ENCODE measurements at places on chromosomes 7 and 10.
A peak's percentile ranks its signal among the peaks of the same experiment; 100 is the strongest.

DNA sequence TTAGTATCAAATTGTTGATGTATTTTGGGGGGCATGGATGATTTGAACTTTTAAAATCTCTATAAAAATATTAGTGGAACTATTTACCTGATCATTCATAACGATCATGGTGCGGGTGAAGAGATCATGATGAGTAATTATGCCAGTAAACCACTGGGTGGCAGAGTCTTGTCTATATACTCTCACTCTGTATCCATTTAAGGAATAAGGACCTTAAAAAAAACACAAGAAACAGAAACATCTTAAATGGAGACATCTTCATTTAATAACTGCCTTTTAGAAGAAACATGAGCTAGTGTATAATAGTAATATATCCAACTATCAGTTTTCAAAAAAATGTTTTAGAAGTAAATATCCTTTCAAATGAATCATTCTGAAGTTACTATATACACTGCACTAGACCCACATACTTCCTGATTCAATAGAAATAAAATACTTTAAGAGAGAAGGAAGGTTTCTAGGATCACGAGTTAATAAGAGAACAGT lies 84.0 kb downstream of the NRBF2 start:
- no peak for DNase-seq
- H3K4me1 ChIP-seq = peaks cover 60% of the 10 kb centered on the region
- no peak overlapping the region for H3K4me3 ChIP-seq
- peaks cover 40% of the 10 kb centered on the region for H3K36me3 ChIP-seq

GRCh38 chr7:1611708-1612241 lies 41.9 kb upstream of the PSMG3 start:
- no peak for DNase-seq
- H3K36me3 ChIP-seq = no peaks in the 10 kb centered on the region
- peaks cover 23% of the 10 kb centered on the region for H3K27me3 ChIP-seq
- no peak overlapping the region for H3K27ac ChIP-seq
- H3K4me3 ChIP-seq = no peak overlapping the region

DNA sequence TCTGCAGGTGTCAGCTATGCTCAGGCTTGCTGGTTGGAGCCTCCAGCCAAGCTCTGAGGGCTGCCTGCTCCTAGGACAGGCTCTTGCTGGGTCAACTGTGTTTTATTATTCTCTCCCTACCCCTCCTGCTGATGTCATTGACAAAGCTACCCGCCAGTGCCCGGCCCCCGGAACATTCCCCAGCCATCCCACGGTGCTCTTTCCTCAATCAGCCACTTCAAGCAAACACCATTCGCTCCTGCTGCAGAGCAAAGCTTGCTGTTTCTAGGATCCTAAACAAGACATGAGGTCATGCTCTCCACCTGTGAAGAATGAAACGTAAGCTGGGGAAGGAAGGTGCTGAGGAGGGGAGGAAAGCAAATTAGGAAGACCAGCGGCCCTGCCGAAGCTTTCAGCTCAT lies 2.1 kb upstream of the C10orf71 start:
- DNase-seq = no peak
- H3K4me1 ChIP-seq = peaks cover 23% of the 10 kb centered on the region
- no peak overlapping the region for H3K27ac ChIP-seq
- no peaks in the 10 kb centered on the region for H3K36me3 ChIP-seq

- H3K27ac ChIP-seq = no peak overlapping the region
- H3K4me1 ChIP-seq = no peaks in the 10 kb centered on the region
- H3K4me3 ChIP-seq = no peak overlapping the region
- no peak for DNase-seq
- H3K27me3 ChIP-seq = peaks cover 2% of the 10 kb centered on the region
- H3K36me3 ChIP-seq = no peaks in the 10 kb centered on the region
These were observed 132.6 kb downstream of the CUL2 start for GRCh38 chr10:34957531-34957930.

GRCh38 chr10:129511758-129512157 lies 44.7 kb downstream of the MGMT start:
- H3K27me3 ChIP-seq = no peaks in the 10 kb centered on the region
- no peak overlapping the region for H3K27ac ChIP-seq
- no peak for DNase-seq
- peaks cover 6% of the 10 kb centered on the region for H3K36me3 ChIP-seq
- H3K4me1 ChIP-seq = peaks cover 17% of the 10 kb centered on the region
- H3K4me3 ChIP-seq = no peak overlapping the region

- no peak overlapping the region for H3K27ac ChIP-seq
- H3K4me1 ChIP-seq = no peaks in the 10 kb centered on the region
- DNase-seq = no peak
- no peak overlapping the region for H3K4me3 ChIP-seq
- H3K36me3 ChIP-seq = no peaks in the 10 kb centered on the region
- no peaks in the 10 kb centered on the region for H3K27me3 ChIP-seq
These were observed 289.2 kb downstream of the TCERG1L start for GRCh38 chr10:131022369-131022768.

DNA sequence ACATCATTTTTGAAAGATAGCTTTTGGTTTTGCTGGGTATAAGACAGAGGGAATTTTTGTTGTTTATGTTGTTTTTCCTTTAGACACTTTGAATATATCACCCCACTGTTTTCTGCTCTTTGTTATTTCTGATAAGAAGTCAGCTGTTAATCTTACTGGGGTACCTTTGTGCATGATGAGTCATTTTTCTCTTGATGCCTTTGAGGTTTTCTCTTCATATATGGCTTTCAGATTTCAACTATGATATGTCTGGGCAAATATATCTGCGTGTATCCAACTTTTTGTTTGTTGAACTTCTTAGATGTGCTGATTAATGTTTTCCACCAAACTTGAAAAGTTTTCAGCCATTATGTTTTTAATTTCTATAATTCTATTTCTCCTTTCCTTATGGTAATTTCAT lies 208.6 kb upstream of the TMEM72 start:
- H3K4me3 ChIP-seq = no peak overlapping the region
- H3K36me3 ChIP-seq = no peaks in the 10 kb centered on the region
- DNase-seq = no peak
- peaks cover 7% of the 10 kb centered on the region for H3K27me3 ChIP-seq

GRCh38 chr7:150784120-150784736 lies 15.9 kb downstream of the TMEM176B start:
- DNase-seq = no peak
- no peak overlapping the region for H3K4me3 ChIP-seq
- H3K4me1 ChIP-seq = peaks cover 7% of the 10 kb centered on the region
- H3K36me3 ChIP-seq = no peaks in the 10 kb centered on the region
- H3K27ac ChIP-seq = no peak overlapping the region
- peaks cover 20% of the 10 kb centered on the region for H3K27me3 ChIP-seq

DNA sequence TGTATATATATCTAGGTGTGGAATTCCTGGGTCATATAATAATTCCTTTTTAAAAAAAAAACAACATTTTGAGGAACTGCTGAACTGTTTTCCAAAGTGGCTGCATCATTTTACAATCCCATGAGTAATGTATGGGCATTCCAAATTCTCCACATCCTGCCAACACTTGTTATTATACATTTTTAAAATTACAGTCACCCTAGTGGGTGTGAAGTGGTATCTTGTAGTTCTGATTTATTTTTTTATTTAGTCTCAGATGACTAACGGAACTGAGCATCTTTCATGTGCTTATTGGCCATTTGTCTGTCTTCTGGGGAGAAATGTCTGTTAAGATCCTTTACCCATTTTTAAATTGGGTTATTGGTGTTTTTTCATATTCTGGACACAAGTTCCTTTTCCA lies 12.0 kb upstream of the KLHL7 start:
- H3K27ac ChIP-seq = no peak overlapping the region
- no peak overlapping the region for H3K4me3 ChIP-seq
- peaks cover 2% of the 10 kb centered on the region for H3K27me3 ChIP-seq
- no peak for DNase-seq
- H3K36me3 ChIP-seq = no peaks in the 10 kb centered on the region

DNA sequence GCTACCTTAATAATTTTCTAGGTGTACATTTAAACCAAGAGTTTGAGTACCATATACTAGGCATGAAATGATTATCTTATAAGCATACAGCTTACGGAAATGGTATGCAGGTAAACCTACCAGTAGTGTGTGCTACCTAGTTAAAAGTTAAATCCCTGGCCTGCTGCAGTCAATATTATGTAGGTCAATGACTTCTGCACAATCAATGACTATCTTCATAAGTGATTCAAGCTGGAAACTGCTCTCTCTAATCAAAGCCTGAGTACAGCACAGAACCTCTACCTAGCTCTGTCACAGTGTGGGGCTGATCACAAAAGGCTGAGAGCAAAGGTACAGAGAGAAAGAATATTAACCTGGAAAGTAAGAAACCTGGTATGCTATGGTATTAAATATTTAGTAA lies 733.7 kb downstream of the PCDH15 start:
- no peak overlapping the region for H3K4me3 ChIP-seq
- DNase-seq = no peak
- H3K36me3 ChIP-seq = no peaks in the 10 kb centered on the region
- no peaks in the 10 kb centered on the region for H3K27me3 ChIP-seq

DNA sequence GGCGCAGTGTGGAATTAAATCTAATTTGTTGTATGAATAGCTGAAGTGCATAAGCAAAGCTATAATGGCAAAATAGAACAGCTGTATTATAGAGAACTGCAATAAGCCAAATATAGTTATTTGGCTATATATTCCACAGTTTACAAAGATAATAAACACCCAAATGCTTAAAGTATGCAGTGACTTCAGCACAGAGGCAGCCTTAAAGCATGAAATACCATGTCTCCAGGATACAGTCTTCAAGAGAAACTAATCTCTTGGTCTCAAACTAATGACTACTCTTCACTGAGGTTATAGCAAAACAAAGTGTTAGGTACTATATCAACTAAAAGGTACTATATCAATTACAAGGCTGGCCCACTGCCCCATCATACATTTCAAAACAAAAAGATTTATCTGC lies 48.0 kb downstream of the NT5C2 start:
- DNase-seq = no peak
- H3K27me3 ChIP-seq = no peaks in the 10 kb centered on the region
- no peaks in the 10 kb centered on the region for H3K4me1 ChIP-seq
- no peak overlapping the region for H3K4me3 ChIP-seq

DNA sequence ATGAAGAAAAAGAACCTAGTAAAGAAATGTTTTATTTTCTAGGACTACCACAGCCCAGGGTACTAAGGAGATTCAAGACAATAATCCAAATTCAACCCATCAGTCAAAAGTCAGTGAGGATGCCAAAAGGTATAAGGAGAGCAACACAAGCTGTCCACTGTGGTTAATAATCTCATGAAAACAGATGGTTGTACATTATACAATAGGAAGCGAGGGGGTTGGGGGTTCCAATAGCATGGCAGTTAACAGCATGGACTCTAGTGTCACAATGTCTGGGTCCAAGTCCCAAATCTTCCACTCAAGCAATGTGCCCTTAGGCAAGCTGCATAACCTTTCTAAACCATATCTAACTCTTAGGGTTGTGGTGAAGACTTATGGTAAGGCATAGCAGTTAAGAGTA lies 35.1 kb downstream of the BRAF start:
- H3K36me3 ChIP-seq = peaks cover 16% of the 10 kb centered on the region
- H3K4me1 ChIP-seq = peaks cover 80% of the 10 kb centered on the region
- DNase-seq = no peak
- H3K4me3 ChIP-seq = no peak overlapping the region
- H3K27ac ChIP-seq = no peak overlapping the region

- DNase-seq = no peak
- no peak overlapping the region for H3K27ac ChIP-seq
- H3K4me3 ChIP-seq = no peak overlapping the region
- H3K4me1 ChIP-seq = peaks cover 20% of the 10 kb centered on the region
- H3K36me3 ChIP-seq = no peaks in the 10 kb centered on the region
These were observed 64.5 kb downstream of the ST7 start for GRCh38 chr7:117017702-117018266.

- H3K27me3 ChIP-seq = no peaks in the 10 kb centered on the region
- no peak overlapping the region for H3K27ac ChIP-seq
- DNase-seq = no peak
- H3K36me3 ChIP-seq = peaks cover 35% of the 10 kb centered on the region
- H3K4me1 ChIP-seq = no peaks in the 10 kb centered on the region
- no peak overlapping the region for H3K4me3 ChIP-seq
These were observed 35.1 kb upstream of the GARS1 start for GRCh38 chr7:30559611-30560010.

- H3K27ac ChIP-seq = no peak overlapping the region
- no peak for DNase-seq
- peaks cover 4% of the 10 kb centered on the region for H3K4me1 ChIP-seq
- no peaks in the 10 kb centered on the region for H3K36me3 ChIP-seq
These were observed 48.7 kb downstream of the TPK1 start for GRCh38 chr7:144787127-144787526.

- H3K4me1 ChIP-seq = no peaks in the 10 kb centered on the region
- no peak overlapping the region for H3K27ac ChIP-seq
- DNase-seq = no peak
These were observed 226.8 kb downstream of the ARHGAP21 start for GRCh38 chr10:24496906-24497305.

GRCh38 chr10:27680691-27681605 lies 64.7 kb downstream of the MKX start:
- no peak overlapping the region for H3K27ac ChIP-seq
- no peaks in the 10 kb centered on the region for H3K36me3 ChIP-seq
- H3K4me1 ChIP-seq = no peaks in the 10 kb centered on the region
- DNase-seq = no peak

GRCh38 chr7:11831156-11831735 lies 752 bp downstream of the THSD7A start:
- H3K27ac ChIP-seq = no peak overlapping the region
- peaks cover 16% of the 10 kb centered on the region for H3K27me3 ChIP-seq

DNA sequence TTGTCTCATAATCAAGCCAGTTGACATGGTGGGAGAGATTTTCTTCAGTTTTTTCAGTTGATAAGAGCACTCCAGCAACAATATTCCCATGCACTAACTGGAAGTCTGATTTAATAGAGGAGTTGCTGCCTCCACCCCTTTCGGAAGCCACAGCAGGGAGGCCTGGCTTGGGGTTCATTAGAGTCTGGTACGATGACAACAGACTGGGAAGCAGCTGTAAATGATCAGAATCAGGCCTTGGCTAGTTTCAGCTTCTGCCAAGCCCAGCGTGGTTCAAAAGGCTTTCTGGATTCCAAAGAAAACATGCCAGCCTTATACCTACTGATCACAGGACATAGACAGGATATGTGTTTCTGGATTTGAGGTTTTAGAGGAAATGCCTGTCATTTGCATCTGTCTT lies 274.0 kb downstream of the CSTF2T start:
- DNase-seq = no peak
- no peak overlapping the region for H3K4me3 ChIP-seq
- H3K27me3 ChIP-seq = no peaks in the 10 kb centered on the region
- no peaks in the 10 kb centered on the region for H3K36me3 ChIP-seq
- H3K27ac ChIP-seq = no peak overlapping the region

GRCh38 chr10:72612203-72612826 lies 13.6 kb downstream of the MICU1 start:
- no peaks in the 10 kb centered on the region for H3K27me3 ChIP-seq
- peaks cover 22% of the 10 kb centered on the region for H3K4me1 ChIP-seq
- no peak for DNase-seq
- peak overlapping the region; percentile 30 for H3K27ac ChIP-seq
- H3K4me3 ChIP-seq = peak overlapping the region; percentile 16
